Activated CD8-positive, alpha-beta memory T cell treated with anti-CD3 and anti-CD28 coated beads for 24 hours (primary cell): ENCODE measurements at places on chromosomes 2 and 18.

DNA sequence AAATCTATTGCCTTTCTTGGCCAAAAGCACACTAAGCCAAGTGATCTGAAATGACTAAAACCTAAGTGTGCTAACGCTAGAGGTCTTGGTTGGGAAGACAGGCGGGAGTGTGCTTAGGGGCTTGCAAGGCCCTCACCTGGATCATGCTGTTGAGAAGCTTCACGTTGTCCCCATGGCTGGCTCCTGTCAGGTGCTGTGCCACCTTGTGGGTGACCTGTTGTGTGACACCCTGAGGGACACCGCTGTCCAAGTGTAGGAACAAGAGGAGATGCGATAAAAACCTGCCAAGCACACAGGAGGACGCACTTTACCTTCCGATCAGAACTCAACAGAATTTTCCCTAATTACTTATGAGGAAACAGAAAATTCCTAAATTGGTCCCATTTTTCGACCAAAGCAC lies 50.8 kb downstream of the EPG5 start:
- DNase-seq = no peak

GRCh38 chr18:79534356-79534755 lies 138.6 kb downstream of the NFATC1 start:
- no peak for DNase-seq

GRCh38 chr2:219441451-219442255 lies 7.0 kb downstream of the SPEG start:
- peak; percentile 69 for DNase-seq

DNA sequence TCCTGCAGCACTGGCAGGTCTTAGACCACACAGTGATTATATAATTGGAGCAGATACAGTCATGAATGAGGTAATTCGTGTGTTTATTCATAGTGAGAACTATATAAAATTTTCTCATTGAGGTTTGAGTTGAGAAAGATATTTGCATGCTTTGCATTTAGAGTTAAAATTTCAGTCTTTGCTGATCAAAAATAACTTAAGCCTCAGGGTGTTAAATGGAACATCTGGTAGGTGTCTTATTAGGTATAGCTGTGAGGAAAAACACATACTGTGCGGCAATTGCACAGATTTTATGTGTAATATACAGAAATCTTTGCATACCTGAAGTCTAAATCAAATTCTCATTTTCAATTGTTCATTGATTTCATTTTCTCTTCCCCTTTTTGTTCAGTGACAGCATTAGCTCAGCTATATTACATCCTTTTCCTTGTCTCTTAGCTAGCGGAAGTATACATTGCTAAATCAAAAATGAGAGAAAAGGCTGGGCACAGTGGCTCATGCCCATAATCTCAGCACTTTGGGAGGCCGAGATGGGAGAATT lies 21.2 kb downstream of the GORASP2 start:
- no peak for DNase-seq

- DNase-seq = no peak
Observed at GRCh38 chr2:187749804-187750431, 195.7 kb upstream of the TFPI start.

GRCh38 chr2:128289439-128289838 lies 29.2 kb downstream of the HS6ST1 start:
- DNase-seq = no peak

DNA sequence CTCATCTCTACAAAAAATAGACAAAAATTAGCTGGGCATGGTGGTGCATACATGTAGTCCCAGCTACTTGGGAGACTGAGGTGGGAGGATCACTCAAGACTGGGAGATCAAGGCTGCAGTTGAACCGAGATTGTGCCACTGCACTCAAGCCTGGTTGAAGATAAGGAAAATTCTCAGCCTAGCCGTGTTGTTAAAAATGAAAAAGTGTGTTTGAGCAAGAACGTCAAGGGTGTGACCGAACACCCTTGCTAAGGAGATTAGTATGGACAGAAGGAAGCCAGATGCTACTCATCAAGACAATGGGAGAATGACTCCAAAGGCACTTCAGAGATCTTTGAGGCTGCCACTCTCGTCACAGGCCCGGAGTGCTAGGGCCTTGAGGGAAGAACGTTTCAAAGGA lies 70.0 kb upstream of the NDUFV2 start:
- no peak for DNase-seq

DNA sequence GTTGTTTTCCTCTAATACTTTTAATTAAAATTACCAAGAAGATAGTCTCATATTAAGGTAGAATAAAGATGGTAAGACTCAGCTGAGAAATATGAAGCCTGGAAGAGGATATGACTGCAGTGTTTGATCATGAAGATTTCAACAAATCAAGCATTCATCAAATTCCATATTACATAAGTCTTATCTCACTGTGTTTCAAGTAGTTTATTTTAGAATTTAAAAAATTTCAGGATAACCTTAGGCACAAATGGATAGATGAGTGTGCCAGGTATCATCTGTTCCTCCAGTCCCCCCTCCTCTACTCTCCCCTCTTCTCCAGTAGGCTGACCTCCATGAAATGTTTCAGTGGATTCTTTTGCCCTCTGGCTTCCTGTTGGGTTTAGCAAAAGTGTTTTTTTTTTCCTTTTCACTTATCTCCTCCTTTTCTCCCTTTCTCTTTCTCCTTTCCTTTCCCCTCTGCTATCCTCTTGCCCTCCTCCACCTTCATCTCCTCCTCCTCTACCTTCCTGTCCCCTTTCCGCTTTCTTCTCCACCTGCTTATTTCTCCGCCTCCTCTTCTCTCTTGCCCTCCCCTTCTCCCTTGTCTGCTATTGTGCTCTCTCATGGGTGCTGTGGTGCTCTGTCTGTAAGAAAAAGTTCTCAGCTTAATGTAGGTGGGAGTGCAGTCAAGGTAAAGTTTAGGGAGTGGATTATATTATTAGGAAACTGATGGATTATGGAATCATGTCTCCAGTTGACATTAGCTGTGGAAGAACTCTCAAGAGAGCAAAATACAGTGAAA lies 72.8 kb downstream of the ABI2 start:
- no peak for DNase-seq

DNA sequence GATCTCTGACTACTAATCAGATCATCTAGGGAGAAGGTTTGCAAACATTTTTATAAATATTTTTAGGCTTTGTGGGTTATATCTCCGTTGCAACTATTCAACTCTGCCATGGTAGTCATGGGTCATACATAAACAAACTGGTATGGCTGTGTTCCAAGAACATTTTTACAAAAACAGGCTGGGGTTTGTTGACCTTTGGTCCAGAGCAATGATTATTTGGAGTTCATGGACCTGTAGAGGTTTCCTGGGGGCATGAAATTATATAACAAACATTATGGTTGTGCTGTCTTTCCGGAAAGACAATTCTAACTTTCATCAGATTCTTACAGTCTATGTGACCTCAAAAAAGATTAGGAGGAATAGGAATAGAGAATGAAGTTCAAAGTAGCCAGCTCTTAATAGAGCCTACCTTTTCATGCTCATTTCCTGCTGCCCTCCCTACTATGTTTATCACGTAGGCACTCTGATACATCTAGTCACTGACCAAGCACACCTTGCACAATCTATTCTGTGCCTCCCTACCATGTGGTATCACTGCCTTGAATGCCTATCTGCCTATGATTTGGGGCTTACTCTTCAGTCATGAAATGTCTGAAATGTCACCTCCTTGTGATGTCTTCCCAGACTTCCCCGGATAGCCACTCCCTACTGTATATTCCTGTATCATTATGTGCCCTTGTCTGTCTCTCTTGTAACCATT lies 102.4 kb upstream of the SCN1A start:
- no peak for DNase-seq

- DNase-seq = no peak
Observed at GRCh38 chr2:55478610-55479304, 40.8 kb upstream of the CFAP36 start.

DNA sequence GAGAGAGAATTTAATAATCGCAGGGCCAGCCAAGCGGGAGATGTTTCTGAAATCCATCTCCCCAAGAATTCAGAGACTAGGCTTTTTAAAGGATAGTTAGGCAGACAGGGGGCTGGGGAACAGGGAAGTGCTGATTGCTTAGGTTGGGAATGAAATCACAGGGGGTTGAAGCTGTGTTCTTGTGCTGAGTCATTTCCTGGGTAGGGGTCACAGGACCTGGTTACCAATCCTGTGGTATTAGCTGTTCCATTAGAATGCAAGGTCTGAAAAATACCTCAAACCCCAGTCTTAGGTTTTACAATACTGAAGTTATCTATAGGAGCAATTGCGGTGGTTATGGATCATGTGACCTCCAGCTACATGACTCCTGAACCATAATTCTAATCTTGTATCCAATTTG lies 4.6 kb downstream of the SP140 start:
- no peak for DNase-seq

DNA sequence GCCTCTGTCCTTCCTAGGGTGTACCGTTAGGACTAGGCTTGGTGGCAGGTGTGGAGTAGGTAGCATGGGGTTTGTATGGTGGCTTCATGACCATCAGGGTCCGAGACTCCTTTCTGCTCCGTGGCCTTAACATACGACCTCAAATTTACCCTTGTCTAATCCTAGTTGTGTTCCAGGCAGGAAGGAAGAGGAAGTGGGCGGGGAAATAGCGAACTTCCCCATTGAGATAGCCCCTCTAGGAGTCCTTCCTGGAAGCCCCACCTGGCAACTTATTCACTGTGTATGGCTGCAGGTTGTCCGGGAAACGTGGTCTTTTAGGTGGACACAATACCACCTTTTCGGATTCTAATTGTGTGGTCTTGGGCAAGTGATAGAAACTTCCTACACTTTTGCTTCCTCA lies 9.3 kb downstream of the CD8A start:
- no peak for DNase-seq

GRCh38 chr2:69020496-69021426 lies 7.8 kb downstream of the ANTXR1 start:
- no peak for DNase-seq

- DNase-seq = no peak
Observed at GRCh38 chr2:108058576-108059137, 72.3 kb downstream of the SLC5A7 start.

GRCh38 chr2:149586898-149587219 lies 716 bp downstream of the MMADHC start:
- no peak for DNase-seq

GRCh38 chr2:55001716-55002115 lies 48.5 kb downstream of the RTN4 start:
- DNase-seq = no peak

GRCh38 chr18:68376926-68377325 lies 338.0 kb downstream of the TMX3 start:
- DNase-seq = no peak

- DNase-seq = no peak
Observed at GRCh38 chr2:35081001-35081621, 1274.5 kb upstream of the CRIM1 start.

- peak; percentile 93 for DNase-seq
Observed at GRCh38 chr2:38535744-38536506, 66.8 kb downstream of the HNRNPLL start.

GRCh38 chr2:204239411-204240165 lies 303.0 kb downstream of the ICOS start:
- no peak for DNase-seq

- DNase-seq = no peak
Observed at GRCh38 chr18:62784966-62785413, 69.6 kb downstream of the PHLPP1 start.
